CD14-positive monocyte (primary cell): ENCODE measurements at places on chromosomes 1 and 21. TPM values are rescaled to one million over a fixed set of nuclear protein-coding genes. Genes with fewer than 3 reads are reported as not detected.

DNA sequence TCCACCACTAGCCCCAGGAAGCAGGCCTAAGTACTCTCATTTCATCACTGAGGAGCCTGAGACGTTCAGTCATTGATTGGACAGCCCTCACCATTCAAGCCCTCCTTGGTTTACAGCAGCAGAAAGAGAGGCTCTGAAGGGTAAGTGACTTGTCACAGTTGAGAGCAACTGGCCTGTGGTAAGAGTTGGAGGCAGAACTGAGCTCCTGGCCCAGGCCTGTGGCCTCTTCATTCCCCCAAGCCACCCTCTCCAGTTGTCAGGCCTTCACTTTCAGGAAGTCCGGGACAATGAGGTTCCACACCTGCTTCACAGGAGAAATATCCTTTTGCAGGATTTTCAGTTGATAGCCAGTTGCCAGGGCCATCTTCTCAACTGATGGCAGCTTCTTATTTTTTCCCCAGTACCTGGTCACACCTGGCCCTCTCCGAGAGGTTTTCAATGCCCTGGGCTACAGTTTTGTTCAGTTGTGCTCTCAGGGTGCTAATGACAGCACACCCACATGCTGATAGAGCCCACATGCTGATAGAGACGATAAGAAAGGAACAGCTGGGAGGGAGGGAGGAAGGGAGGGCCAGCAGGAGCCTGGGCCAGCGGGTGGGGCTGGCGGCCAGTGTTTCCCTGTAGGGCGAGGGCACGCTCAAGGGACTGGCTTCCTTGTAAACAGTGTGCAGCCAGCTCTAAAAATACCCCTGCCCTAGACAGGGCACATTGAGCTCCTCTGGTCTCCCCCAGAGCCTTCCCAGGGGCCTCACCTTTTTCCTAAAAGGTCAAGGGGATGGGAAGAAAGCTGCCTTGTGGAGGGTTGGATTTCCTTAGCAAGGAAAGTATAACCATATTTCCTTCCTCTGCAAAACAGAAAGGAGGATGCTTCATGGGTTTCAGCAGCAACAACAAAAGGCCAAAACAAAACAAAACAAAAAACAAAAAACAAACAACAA lies 112.7 kb upstream of the JUN start:
- H3K36me3 ChIP-seq = no peaks in the 10 kb centered on the region
- DNase-seq = peak; percentile 20
- H3K4me3 ChIP-seq = no peak overlapping the region
- H3K27ac ChIP-seq = peak overlapping the region; percentile 25

GRCh38 chr1:38852780-38853179 lies 6.8 kb downstream of the RRAGC start:
- H3K4me3 ChIP-seq = no peak overlapping the region
- no peak for DNase-seq
- H3K27ac ChIP-seq = no peak overlapping the region
- H3K36me3 ChIP-seq = peaks cover 67% of the 10 kb centered on the region
- H3K27me3 ChIP-seq = no peaks in the 10 kb centered on the region
- H3K4me1 ChIP-seq = peaks cover 21% of the 10 kb centered on the region

DNA sequence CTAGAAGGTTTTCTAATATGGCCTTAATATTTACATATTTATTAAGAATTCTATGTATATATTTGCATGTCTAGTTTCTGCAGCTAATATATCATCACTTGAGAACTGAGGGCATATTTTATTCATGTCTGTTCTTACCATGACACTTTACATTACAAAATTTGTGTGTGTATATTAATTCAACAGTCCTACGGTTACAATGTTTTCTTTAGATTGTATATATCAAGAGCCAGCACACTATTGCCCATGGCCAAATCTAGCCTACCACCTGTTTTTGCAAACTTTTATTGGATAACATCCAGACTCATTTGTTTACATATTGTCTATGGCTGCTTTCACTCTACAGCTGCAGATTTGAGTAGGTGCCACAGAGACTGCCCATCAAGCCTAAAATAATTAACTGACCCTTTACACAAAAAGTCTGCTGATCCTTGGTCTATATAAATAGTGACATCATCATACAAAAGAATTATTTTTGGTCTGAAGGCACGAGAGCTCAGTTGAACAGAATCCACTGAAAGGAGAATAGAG lies 577.4 kb upstream of the PBX1 start:
- no peaks in the 10 kb centered on the region for H3K27me3 ChIP-seq
- H3K4me3 ChIP-seq = no peak overlapping the region
- DNase-seq = no peak
- no peaks in the 10 kb centered on the region for H3K36me3 ChIP-seq
- no peaks in the 10 kb centered on the region for H3K4me1 ChIP-seq

- H3K4me1 ChIP-seq = peaks cover 13% of the 10 kb centered on the region
- no peak for DNase-seq
- H3K27ac ChIP-seq = no peak overlapping the region
- no peaks in the 10 kb centered on the region for H3K27me3 ChIP-seq
- no peak overlapping the region for H3K4me3 ChIP-seq
These were observed 167.3 kb downstream of the ZZZ3 start for GRCh38 chr1:77514921-77515776.

DNA sequence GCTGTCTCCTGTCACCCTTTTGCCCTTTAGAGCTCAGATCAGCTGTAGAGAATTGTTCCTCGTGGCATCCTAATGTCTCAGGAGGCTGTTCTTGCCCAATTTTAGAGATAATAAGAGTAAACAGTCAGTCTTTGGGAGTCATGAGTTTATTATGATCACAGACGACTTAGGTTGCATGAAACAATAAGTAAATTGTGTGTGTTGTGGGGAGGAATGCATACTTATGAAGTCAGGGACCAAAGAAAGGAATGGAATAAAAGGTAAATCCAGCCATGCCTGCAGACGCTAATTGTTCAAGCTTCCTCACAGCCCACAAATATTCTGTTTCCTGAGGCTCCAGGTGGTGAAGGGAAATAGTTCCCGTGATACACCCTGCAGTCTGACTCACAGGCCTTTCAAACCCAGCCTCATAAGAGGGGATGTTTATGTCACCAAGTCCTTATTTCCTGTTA lies 897 bp downstream of the EPHX4 start:
- no peak for DNase-seq
- peaks cover 39% of the 10 kb centered on the region for H3K27me3 ChIP-seq
- no peak overlapping the region for H3K4me3 ChIP-seq
- H3K27ac ChIP-seq = no peak overlapping the region

- H3K36me3 ChIP-seq = no peaks in the 10 kb centered on the region
- H3K27ac ChIP-seq = no peak overlapping the region
- no peak overlapping the region for H3K4me3 ChIP-seq
These were observed 21.7 kb upstream of the ZNF362 start for GRCh38 chr1:33234588-33234990.

GRCh38 chr1:230327892-230328284 lies 98.2 kb downstream of the PGBD5 start:
- no peak overlapping the region for H3K4me3 ChIP-seq
- DNase-seq = no peak
- no peaks in the 10 kb centered on the region for H3K27me3 ChIP-seq
- H3K36me3 ChIP-seq = no peaks in the 10 kb centered on the region

GRCh38 chr1:62781841-62782543 lies 1.9 kb upstream of the ATG4C start:
- no peak overlapping the region for H3K27ac ChIP-seq
- no peaks in the 10 kb centered on the region for H3K36me3 ChIP-seq

- H3K27me3 ChIP-seq = no peaks in the 10 kb centered on the region
- H3K4me1 ChIP-seq = peaks cover 86% of the 10 kb centered on the region
- DNase-seq = no peak
- H3K27ac ChIP-seq = peak overlapping the region; percentile 79
- no peak overlapping the region for H3K4me3 ChIP-seq
- H3K36me3 ChIP-seq = no peaks in the 10 kb centered on the region
These were observed 59.2 kb upstream of the EPS8L3 start for GRCh38 chr1:109822749-109823542.

DNA sequence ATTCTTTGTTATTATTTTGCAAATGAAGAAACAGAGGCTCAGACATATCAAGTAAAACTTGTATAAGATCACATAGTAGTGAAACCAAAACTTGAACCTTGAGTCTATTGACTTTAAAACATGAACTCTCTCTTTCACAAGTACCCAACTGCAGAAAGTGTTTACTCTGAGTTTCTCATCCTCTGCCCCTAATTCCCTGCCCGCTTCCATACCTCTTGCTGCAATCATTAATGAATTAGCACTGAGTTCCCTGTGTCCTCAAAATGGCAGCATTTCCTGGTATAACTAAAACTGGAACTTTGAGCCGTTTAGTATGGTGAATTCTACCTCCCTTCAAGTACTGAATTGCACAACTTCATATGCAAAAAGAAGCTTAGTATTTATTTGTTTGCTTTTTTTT lies 147.7 kb upstream of the DNAH14 start:
- DNase-seq = no peak
- H3K4me1 ChIP-seq = no peaks in the 10 kb centered on the region
- H3K27ac ChIP-seq = no peak overlapping the region
- H3K27me3 ChIP-seq = no peaks in the 10 kb centered on the region

TIMM17A gene
- 9.8 and 27.4 TPM in 2 replicates for polyA plus RNA-seq

CATSPERE gene
- 0.17 and 0.63 TPM in 2 replicates for polyA plus RNA-seq
